ENCODE measurements at places on chromosomes 16 and 17.

- no peak for DNase-seq
These were observed 13.9 kb downstream of the NXPH3 start for GRCh38 chr17:49589577-49589927.

DNA sequence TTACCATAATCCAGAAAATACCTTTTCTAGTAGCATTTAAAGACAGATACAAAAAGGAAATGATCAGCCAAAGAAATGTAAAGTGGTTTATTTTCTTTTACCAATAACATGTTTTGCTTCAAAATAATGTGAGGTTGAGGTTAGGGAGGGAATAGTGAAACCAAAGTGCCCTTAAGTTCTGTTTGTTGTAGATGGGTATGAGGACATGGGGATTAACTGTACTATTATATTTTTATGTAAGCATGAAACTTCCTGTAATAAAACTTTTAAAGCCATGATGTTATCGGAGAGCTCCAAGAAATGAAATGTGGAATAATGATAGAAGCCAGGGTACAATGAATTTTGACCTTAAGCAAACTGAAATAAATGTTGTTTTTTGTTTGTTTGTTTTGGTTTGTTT is 9.9 kb downstream of the C16orf46 start:
- no peak for DNase-seq

- no peak for DNase-seq
These were observed 10.8 kb downstream of the ZC3H18 start for GRCh38 chr16:88581033-88581432.

- DNase-seq: no peak
These were observed 5.0 kb downstream of the SOST start for GRCh38 chr17:43753493-43754129.

GRCh38 chr16:61862221-61863155 is 173.8 kb downstream of the CDH8 start:
- no peak for DNase-seq

- DNase-seq: no peak
These were observed 152.3 kb downstream of the ITFG1 start for GRCh38 chr16:47308601-47309000.

DNA sequence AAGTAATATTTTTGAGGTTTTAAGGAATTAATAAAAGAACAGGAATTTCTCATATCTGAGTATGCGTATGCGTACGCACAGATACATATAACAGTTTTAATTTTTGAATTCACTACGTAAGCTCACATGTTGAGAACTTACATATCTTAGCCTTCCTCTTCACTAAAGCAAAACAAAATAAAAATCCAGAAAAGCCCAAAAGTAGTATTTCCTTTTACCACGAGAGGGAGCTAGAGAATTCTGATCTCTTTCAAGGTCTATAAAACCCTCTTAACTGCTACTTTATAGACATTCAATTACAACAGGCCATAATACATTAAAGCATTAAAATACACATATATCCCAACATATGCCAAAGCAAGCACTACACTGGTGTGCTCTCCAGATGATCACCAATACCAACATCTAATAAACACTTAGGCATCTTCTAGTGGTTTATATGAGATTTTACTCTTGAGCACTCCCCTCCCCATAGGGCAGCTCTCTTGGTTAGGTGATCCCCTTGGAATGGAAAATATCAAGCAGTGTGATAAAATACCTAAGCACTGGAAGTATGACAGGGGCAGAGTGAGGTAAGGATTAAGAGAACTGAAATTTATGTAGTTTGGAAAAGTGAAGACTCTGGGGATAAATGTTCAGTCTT is 94.0 kb downstream of the SKAP1 start:
- no peak for DNase-seq

GRCh38 chr17:57490111-57490845 is 234.0 kb downstream of the MSI2 start:
- DNase-seq: no peak

GRCh38 chr16:16150117-16150877 is 73.0 kb downstream of the ABCC6 start:
- no peak for DNase-seq

DNA sequence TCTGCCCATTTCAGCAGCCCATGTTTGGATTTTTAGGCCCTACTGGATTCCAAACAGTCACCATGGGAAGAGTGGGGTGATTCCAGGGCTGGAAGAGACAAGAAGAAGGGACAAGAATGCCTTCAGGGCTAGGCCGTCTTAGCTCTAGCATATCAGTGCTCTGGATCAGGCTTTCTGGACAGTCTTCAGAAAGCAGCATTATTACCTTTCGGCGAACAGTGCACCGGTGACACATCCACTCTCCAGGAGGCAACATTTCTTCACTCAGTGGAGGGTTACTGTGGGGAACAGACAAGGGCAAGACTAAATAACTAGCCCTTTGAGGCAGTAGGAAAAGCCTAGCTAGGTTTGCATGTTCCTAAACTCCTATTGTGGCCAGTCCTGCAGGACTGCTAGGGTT is 23.9 kb upstream of the DHRS13 start:
- DNase-seq: no peak

DNA sequence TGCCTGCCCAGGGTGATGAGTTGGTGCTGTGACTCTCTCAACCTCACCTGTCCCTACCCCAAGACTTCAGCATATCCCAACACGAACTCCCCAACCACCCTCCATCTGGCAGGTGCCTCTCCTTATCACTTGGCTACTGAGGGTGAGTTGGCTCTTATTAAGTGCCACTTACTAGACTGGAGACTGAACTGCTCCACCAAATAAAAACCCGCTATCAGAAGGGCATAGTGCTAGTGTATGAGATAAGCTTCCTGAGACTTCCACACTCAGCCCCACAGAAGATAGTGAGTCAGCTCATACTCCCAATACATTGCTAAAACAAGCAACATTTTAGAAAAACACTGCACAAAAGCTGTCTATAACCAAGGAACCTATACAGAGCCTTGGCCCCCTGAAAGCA is 16.0 kb upstream of the CCL18 start:
- DNase-seq: no peak

DNA sequence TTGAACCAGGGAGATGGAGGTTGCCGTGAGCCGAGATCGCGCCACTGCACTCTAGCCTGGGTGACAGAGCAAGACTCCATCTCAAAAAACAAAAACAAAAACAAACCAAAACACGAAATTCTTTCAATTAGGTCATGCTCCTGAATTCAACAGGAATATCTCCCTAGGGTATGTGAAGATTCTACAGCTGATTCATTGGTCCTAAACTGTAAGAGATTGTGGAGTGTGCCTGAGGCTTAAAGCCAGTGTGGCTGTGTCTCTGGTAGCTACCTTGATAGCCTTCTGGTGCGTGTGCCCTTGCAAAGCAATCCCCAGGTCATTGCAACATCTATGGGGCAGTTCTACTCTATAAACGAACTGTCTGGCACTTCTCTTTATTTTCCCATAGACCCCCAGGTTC is 48.4 kb downstream of the USP43 start:
- DNase-seq: no peak

DNA sequence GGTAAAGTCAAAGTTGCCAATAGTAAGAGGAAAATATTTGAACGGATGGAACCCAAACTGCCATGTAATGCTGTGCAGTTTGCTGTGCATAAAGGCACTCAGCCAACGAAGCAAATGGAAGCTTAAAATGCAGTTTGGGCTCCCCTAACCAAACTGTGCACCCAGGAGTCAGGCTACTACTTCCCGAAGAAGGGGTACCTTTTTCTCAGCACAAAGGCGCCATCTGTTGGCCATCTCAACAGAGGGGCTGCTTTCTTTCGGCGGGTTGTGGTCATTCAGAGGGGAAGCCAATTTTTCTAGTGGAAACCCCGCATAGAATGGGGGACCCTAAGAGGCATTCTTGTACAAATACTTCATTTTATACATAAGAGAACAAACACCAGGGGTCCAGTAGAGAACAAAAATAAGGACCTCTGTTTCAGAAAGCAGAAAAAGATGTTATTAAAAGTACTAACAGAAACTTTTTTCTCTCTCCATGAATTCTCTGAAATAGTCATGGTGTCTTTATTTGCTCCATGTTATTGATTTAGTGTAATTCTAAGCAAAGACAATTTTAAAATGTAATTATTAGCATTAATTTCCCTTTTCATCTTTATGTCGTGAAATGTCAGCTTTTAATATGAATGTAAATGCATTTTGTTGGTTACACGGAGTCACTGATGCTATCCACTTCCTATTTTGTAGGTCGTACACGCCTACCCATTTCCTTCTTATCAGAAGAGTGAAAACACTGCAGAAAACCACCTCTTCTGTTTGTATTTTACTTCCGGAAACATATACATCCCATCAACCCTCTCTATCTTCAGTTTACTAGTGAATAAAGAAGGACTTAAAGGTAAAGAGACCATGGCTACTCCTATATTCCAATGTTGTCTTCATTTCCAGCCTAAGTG is 453.3 kb downstream of the KCNJ2 start:
- peak; percentile 20 for DNase-seq

DNA sequence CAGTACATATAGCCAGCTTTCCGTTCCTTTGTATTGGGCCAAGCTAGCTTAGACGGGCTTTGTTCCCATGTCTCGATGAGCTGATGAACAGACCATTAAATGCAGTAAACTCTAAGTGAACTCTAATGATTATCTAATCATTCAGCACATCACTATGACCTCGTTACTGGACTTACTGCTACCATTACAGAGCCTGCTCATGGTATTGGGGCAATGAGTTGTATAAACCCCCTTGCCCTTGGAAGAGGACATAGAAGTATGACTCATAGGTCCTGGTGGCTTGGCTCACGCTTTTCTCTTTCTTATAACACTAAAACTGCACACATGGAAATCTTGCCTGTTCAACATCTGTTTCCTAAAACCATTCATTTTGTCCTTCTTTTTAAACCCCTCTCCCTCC is 93.6 kb upstream of the DYNLRB2 start:
- DNase-seq: no peak

DNA sequence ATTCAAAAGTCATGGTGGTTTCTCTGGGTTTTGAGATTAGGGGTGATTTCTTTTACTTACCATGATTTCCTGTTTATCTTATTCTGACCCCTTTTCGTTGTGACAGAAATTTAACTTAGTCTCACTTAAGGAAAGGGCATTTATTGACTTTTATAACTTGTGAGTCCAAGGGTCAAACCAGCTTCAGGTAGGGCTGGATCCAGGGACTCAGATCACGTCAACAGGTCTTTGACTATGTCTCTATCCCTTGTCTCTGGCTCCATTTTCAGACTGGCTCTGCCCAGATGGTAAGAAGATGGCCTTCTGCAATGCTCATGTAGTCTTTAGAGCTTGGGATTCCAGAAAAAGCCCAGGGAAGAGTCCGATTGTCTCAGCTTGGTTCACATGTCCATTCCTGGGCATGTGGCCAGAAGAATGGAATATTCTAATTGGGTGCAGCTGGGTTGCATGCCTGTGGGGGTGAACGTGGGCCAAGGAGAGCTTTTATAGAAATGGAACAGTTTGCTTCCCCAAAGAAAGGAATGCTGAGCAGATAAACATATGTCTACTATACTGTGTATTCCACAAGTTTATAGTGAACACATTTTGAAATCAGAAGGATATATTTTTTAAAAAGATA is 13.4 kb downstream of the USP43 start:
- no peak for DNase-seq

DNA sequence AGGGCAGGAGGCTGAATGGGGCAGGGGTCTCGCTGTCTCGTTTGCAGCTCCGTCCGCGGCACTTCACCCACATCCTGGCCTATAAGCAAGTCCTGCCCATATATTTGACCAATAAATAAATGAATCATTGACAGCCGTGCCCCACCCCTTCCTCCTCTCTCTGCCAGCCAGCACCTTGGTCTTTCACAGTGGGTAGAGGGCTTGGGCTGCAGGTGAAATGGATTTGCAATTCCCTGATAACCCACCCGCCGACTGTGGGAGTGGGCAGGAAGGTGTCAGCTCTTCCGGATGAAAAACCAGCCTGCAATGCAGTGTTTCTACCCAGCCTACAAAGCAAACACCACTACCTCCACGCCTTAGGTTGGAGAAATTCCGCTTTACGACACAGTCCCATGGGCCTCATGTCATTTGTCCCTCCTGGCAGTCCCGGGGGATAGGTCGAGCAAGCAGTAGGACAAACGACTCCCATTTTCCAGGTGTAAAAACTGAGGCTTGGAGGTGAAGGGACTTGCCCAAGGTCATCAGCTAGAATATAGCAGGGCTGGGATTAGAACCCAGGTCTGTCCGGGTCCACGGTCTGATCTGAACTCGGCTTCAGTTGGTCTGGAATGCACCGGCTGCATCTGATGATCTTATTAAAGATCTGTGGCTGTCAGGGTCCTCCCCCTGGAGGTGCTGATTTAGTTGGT is 79.0 kb downstream of the ABCC1 start:
- no peak for DNase-seq

GRCh38 chr17:10668775-10669174 is 11.7 kb upstream of the MYH3 start:
- DNase-seq: no peak

DNA sequence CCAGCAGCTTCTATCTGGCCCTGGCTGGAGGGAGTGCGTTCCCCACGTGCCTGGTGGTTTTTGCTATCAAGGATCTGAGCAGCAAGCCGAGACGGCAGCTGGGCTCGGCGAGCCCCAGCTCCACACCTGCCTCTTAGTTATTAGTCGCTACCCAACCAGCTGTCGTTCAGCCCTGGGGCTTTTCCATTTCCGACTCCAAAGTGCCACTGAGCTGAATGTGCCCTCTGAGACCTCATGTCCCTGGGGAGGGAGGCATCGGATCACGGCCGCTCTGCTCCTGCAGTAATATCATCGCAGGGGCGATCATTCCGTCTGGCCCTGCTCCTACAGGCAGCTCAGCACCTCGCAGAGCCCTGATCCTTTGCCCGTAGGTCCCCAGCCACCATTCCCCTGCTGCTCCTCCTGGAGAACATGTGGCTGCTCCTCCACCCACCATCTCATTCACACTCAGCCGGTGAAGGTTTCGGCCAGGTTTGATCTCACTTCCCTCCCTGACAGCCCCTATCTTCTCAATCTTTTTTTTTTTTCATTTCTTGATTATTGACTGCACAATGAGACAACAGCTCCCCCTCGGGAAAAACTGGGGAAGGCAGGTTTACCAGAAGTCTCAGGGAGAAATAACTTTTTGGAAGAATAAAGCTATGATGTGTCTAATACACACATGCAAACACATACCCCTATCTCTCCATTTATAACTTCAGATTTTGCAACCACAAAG is 86.7 kb downstream of the ZFHX3 start:
- peak; percentile 37 for DNase-seq

DNA sequence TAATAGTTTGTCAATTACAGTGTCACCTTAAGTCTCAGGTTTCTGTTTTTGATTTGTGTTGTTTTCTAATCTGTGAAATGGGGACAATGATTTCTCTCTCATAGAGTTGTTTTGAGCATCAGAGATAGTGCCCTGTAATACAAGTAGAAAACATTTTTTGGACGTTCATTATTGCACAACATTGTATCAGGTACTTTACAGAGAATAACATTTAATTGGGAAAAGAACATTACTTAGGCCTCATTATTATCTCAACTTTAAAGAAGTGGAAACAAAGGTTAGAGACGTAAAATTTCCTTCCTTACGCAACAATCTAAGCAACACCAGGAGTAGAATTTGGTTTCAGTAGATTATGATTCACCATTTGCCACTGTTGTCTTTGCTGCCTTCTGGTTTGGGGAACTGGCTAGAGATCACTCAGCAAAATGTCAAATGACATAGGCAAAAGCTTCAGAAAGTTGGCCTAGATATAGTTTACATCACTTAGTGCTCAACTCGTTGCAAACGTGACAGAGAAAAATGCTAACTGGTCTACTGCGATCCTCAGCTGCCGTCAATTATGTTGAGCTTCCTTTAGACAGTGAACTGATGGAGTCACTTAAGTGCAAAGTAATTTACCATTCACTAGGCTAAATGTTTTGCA is 1026.8 kb downstream of the CDH11 start:
- no peak for DNase-seq
